ENCODE measurements at places on chromosomes 6 and 20. TPM values are rescaled to one million over a fixed set of nuclear protein-coding genes. Genes with fewer than 3 reads are reported as not detected.

DNA sequence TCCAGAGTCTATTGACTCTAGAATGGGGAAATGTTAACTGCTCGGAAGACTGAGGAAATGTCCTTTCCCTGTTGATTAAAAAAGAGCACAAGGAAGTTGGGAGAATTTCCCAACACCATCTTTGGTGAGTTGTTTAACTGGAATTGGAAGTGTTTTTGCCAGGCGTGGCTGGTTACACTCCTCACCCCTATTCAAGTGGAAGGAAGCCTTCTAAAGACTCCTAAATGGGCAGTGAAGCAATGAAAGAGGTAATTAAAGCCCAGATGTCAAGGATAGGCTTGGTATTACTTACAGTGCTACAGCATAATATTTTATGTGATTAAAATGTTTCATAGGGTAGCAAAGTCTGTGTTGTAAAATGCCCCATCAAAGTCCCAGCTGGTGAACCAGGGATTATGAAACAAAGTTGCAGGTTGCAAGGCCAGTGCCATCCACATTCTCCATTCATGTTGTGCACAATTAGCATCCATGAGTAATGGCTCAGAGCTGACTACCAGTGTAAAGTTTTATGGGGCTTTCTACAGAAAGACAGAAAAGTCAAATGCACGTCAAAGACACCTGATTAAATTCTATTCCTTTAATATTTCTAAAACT lies 52.6 kb downstream of the BTBD3 start:
- DNase-seq, result no peak

DNA sequence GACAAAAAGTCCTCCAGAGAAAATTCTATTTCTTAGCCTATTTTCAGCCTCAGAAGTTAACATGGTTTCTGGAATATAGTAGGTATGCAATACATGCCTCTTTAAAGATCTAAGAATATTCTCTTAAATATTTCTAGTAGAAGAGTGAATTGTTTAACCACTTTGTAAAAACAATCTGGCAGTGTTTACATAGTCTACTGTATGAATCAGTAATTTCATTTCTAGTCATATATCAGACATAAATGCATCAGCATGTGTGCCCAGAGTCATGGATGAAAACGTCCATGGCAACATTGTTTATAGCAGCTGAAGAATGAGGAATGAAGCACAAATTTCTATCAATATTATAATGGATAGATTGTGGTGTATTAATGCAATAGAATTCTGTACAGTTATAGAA lies 124.9 kb downstream of the NKAIN2 start:
- no peak for DNase-seq

- no peak for DNase-seq
These were observed 827.5 kb upstream of the CITED2 start for GRCh38 chr6:140201787-140202458.

- no peak for DNase-seq
These were observed 5.9 kb downstream of the RNASET2 start for GRCh38 chr6:166950443-166950821.

- DNase-seq, result no peak
These were observed 21.2 kb downstream of the ATXN1 start for GRCh38 chr6:16740097-16740496.

- no peak for DNase-seq
These were observed 422.9 kb upstream of the CHD6 start for GRCh38 chr20:42041000-42041565.

DNA sequence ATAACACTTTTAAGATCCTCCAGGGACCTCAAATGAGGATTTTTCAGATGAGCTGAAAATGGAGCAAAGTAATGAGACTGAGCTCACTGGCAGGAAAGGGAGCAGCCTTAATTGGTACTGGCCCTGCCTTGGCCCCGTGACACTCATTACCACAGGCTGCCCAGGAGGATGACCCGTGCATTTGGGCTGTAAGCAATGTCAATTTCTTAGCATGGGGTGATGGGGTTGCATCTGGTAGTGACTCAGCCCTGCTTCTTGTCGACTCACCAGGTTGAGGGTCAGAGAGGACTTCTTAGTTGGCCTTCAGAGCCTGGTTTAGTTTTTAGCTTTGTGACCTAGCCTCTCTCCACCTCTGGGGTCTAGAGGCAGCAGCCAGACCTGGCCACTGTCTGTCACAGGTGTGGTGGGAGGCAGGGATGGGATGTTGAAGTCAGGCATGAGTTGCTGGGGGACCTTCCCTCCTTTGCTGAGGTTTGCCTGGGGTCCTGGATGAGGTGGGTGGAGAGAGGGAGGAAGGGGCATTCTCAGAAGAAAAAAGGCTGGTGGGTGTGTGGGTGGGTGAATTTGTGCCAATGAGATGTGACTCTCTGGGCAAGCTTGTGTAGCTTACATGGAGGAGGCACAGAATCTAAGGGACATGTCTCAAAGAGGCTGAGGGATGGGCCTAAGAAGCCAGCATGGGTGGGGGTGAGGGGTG lies 25.9 kb upstream of the EPB41L1 start:
- DNase-seq, result no peak

DNA sequence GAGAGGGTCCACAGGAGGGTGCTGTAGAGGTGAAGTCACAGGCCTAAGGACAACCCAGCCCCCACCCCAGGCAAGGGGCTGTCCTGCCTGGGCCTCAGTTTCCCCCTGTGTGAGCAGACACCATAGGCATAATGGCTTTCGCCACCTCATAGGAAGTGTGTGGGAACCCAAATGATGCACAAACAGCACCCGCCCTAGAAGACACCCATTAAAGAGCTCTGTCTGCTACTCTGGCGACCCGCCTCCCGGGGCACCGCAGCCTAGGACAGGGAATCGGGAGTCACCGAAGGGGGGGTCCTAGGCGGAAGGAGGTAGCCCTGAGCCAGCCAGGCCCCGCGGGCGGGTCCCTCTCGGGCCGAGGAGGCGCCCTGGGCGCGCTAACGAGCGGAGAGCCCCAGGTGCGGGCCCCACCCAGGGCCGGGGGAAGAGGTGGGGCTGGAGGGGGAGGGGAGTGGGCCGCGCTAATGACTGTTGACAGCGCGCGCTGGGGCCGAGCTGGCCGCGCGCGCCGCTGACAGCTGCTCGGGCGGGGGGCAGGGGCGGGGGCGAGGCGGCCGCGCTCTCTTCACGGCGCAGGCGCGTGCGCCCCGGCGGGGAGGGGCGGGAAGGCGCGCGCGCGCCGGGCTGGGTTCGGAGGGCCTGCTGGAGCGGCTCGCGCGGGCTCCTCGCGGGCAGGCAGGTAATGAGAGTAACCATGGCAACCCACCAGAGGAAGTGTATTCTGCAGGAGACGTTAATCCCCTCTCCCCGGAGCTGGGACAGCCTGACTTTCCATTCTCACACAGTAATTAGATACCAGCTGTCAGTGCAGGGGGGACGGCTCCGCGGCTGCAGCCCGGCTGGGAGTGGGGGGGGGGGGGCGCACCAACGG lies 48.9 kb downstream of the NOL4L start:
- DNase-seq, result no peak

DNA sequence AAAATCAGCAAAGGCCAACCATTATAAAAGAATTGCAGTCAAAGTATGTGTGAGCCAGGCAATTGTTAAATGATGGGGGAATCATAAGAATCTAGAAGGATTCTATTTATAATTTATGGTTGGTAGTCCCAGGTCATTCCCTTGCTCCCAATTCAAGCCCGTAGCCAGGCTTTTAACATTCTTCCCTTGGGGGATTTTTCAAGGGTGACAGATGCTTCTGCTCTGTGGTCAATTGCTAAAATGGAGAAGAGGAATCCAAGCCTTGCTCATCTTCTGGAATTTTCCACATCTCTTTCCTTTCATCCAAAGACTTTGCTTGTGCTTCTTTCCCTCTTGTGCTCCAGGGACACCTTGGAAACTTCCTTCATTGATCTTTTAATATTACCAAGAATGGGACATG lies 18.0 kb upstream of the BCAS1 start:
- no peak for DNase-seq

DNA sequence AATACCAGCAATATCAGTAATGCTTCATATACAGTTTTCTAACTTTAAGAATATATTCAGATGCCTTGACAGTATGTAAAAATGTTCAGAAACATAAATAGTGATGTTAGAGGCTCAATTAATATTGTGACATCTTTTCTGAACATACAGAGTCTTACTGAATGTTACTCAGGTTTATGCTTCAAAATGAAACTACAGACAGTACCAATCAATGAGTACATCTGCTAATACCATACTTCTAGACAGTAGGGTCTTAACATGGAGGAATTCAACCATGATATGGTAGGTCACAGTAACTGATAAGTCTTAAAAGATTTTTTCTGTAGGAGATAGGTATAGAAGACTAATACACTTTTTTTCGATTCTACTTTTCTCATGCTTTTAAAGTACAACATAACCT lies 8.3 kb downstream of the GCLC start:
- DNase-seq, result no peak

DNA sequence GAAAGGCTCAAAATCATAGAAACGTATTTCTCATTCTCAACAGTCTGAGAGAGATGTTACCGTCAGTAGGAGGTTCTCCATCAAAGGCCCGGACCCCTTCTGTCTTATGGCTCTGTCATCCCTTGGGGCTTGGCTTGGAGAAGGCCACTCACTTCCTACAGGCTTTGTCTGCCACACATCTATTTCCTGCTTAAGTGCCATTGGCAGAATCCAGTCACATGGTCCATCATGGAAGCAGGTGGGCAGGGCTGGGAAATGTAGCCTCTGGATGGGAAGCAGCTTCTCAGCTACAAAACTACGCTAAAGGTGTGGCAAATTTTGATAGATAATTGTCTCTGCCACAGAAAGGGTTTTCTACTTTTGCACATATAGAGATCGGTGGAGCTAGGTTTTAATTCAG lies 12.6 kb upstream of the ZFP64 start:
- no peak for DNase-seq

DNA sequence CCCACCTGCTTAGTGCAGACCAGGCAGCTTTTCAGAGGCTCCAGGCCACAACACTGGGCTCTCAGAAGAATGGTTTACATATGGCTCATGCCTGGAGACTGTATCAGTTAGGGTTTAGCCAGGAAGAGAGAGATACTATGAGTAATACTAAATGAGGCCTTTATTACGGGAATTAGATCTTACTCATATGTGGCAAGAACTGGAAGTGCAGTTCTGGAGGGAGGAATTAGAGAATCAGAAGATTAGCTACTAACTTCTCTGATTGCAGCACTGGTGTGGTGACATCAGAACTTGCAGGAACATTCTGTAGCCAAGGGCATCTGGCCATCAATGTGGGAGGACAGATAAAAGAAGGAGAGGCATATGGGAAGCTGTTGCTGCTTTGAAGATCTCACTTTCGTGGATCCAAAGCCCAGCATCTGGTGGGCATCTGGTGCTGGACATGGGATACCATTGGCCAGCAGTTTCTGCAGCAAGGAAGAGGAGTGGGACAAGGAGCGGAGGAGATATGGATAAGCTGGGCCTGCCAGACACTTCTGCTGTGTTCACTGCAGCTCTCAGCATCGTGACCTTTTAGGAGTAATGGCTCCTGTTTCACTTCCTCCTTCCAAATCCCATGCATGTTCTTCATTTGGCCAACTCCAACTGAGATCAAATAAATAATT lies 248.5 kb downstream of the BTBD3 start:
- DNase-seq, result no peak

DNA sequence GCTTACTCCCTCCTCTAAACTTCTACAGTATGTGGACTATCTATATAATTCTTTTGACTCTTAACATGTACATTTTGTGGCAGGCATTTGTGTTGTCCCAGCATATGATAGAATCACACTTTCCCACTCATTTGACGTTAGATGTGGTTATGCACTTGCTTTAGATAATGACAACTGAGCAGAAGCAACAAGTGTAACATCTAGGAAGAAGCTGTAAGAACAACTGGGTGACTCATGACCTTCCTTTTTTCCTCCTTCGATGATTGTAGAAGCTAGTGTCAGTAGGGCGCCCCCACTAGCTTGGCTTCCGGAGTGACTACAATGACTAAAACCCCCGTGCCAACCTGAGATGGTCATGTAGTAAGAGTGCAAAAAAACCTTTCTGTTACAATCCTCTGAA lies 74.6 kb upstream of the CEP85L start:
- no peak for DNase-seq

GRCh38 chr6:3380344-3381232 lies 76.3 kb downstream of the SLC22A23 start:
- DNase-seq, result no peak

Gene RPS6KA2
- 33.2 TPM for total RNA-seq

Gene TDRD6
- total RNA-seq, result 0.49 TPM

Gene SYCP2
- total RNA-seq, result 5.0 TPM

Gene UCKL1
- 62.0 TPM for total RNA-seq

Gene CALHM5
- 0.89 TPM for total RNA-seq

Gene DNAH8
- total RNA-seq, result not detected

Gene TAP1
- 106 TPM for total RNA-seq

Gene ARHGAP18
- total RNA-seq, result 13.0 TPM

Data from suprapubic skin (tissue), 4 donors.